ENCODE measurements at places on chromosomes 16 and 17.

DNA sequence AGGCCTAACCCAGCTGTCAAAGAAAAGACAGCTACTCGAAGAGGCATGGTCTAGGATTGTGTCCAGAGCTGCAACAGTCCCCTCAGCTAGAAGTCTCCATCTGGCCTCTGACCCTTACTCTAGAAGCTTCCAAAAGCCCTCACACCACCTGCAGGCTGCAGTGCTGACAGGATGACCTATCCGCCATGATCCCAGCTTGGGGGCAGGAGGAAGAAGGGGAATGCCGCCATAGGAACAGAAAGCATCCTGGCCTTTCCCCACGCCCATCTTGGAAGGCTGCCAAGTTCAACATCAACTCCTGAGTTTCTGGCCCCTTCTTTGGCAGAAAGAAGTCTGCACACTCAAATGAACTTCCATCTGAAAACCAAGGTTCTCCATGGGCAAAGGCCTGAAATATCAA, 3.1 kb upstream of the KRT36 start:
- DNase-seq: no peak

DNA sequence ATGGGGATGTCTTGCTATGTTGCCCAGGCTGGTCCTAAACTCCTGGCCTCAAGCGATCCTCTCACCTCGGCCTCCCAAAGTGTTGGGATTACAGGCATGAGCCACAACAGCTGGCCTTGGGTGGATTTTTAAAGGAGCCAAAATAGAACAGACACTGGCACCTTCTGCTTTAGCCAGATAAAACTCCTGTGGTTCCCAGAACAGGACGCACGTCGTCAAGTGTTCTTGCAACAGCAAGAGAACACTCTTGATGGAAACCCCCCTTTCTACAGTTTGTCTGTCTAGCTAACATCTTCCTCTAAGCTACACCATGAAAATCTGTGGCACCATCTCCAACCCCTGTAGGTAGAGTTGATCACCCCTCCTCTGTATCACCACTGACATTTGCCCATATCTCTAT, 122.6 kb downstream of the NPIPB5 start:
- no peak for DNase-seq

GRCh38 chr17:50317121-50317520, 28.8 kb upstream of the XYLT2 start:
- DNase-seq: no peak

DNA sequence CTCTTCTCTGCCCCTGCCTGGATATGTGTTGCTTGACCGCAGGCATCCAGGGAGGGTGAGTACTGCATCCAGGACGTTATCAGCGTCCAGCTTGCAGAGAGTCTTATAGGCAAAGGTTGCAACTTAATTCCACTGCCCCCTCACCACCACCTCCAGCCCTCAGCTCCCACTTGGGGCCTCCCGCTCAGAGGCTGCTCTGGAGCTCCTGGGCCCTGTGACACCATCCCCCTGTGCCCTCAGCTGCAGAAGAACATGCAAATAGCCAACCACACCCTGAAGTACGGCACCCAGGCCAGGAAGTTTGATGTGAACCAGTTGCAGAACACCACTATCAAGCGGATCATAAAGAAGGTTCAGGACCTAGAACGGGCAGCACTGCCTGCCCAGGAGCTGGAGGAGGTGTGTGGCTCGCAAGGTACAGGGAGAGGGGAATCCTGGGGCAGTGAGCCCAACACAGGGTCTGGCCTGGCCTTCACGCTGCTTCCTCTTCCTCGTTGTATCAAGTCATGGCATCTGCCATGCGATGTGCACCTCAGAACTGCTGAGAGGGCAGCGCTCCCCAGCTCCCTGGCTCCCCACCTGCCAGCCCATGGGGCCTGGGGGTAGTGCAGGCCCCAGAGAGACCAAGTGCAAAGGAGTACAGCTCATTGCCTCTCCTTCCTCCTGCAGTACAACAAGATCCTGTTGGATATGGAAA, 9.6 kb downstream of the ACE start:
- DNase-seq: no peak

- no peak for DNase-seq
Observed at GRCh38 chr16:28087675-28088300, 24.3 kb upstream of the GSG1L start.

DNA sequence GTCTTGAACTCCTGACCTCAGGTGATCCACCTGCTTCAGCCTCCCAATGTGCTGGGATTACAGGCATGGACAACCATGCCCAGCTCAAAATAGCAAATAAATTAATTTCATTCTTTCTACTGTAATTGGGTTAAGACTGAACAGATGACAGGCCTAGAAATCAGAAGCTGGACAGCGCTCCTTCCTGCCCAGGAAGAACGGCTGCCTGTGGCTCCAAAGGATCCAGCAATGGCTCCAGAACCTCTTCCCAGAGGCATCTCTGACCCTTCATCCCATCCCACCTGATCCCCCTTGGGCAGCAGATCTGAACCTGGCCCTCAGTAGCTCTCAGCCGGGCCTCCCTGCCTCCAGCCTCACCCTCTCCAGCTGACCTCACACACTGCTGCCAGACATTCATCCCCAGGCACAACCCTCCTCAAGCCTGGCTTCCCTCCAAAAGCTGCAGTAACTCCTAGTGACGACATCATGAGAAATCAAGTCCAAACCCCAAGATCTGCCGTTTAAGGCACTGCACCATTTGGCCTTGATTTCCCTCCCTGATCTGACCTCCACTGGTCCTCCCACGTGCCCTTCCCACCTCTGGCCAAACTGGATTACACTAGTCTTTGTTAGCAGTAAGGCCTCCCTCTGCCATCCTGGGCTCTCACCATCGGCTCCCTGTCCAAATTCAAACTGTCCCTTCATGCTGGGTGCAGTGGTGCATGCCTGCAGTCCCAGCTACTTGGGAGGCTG, 3.1 kb upstream of the MIF4GD start:
- DNase-seq: no peak

- no peak for DNase-seq
Observed at GRCh38 chr17:51643702-51644490, 383.6 kb downstream of the UTP18 start.

- DNase-seq: no peak
Observed at GRCh38 chr17:16881239-16881924, 90.5 kb downstream of the TNFRSF13B start.

DNA sequence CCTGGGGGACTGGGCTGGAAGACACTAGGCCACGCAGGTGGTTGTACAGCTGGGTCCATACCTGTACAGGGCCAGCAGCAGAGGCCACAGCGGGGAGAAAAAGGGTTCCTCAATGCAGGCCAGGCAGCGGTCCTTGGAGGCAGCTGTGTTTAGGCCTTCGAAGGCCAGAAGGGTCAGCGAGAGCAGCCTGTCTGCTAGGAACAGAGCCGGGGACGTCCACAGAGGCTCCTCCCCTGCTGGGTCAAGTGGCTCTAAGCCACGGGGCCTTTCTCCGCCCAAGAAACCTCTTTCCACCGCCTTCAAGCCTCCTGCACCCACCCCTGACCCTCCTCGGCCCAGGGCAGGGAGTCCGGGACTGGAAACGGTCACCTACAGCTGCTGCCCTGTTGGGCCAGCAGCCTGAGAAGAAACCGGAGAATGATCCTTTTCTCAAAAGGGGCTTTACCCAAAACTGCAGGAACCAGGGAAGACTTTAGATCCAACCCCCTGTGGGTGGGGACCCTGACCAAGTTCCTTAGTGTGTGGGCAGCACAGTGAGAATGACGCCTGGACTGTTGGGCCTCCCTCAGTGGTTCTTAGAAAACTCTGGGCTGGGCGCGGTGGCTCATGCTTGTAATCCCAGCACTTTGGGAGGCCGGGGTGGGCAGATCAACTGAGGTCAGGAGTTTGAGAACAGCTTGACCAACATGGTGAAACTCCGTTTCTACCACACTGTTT, 8.4 kb upstream of the SPATA2L start:
- no peak for DNase-seq

GRCh38 chr17:71600137-71600789, 520.6 kb upstream of the SOX9 start:
- no peak for DNase-seq

GRCh38 chr17:45385331-45385997, 47.2 kb downstream of the ARHGAP27 start:
- peak; percentile 58 for DNase-seq

All from NCI-H1048 (cell line).